Kidney epithelial cell (primary cell): ENCODE measurements at places on chromosomes 1 and 21. TPM values are rescaled to one million over a fixed set of nuclear protein-coding genes. Genes with fewer than 3 reads are reported as not detected.

LIX1L gene
- 23.2 and 28.0 TPM in 2 replicates for total RNA-seq

CRNN gene
- not detected in 2 replicates for total RNA-seq

S100A16 gene
- 480 and 499 TPM in 2 replicates for total RNA-seq

TRIM17 gene
- 4.6 and 6.1 TPM in 2 replicates for total RNA-seq

ACTA1 gene
- total RNA-seq = 1.0 and 2.1 TPM in 2 replicates

NBPF4 gene
- total RNA-seq = not detected in 2 replicates
